ENCODE measurements at places on chromosomes 11 and 22.

- no peak for DNase-seq
Measured at GRCh38 chr11:7571640-7572000, 57.8 kb downstream of the PPFIBP2 start.

- DNase-seq, result no peak
Measured at GRCh38 chr11:9316334-9316733, 1.9 kb upstream of the TMEM41B start.

- DNase-seq, result no peak
Measured at GRCh38 chr11:130947058-130947457, 30.8 kb upstream of the SNX19 start.

- no peak for DNase-seq
Measured at GRCh38 chr22:29002603-29003002, 59.0 kb downstream of the C22orf31 start.

GRCh38 chr11:64356498-64357411 is 2.2 kb upstream of the RPS6KA4 start:
- DNase-seq, result no peak

- no peak for DNase-seq
Measured at GRCh38 chr22:30720263-30720837, 25.7 kb downstream of the OSBP2 start.

DNA sequence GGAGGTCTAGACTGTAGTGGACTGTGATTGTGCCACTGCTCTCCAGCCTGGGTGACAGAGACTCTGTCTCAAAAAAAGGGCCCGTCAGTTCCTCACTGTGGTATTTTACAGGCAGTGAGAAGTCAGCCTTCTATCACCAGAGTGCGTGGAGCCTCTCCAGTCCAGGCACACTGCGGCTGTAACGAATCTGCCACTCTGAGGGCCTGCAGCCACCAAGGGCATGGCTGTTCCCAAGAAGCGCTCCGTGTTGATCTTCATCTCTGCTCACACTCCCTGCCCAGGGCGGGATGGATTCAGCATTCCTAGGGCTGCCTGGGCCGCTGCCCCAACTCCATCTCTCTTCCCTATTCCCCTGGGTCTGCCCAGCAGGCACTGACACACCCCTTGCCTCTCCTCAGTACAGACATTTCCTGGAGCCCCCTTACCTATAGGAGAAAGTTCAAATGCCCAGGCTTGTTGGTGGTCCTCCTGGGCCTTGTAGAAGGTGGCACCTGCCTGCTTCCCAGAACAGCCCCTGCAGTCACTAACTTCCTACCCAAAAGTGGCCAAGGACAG is 148.4 kb downstream of the CACNA1I start:
- no peak for DNase-seq

GRCh38 chr11:9567401-9567800 is 6.1 kb upstream of the WEE1 start:
- no peak for DNase-seq

DNA sequence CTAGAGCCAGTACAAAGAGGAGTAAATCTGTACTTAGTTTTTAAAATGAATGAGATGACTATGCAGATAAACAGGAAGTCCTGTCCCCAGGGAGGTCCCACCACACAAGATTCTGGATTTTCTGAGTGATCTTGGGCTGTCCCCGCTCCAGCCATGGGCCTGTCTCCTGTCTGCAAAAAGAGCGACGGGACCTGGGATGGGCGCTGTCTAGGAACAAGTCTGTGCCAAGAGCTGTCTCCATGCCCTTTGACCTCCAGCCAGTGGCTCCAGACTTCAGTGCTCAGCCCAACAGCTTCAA is 6.0 kb downstream of the CSNK1E start:
- no peak for DNase-seq

DNA sequence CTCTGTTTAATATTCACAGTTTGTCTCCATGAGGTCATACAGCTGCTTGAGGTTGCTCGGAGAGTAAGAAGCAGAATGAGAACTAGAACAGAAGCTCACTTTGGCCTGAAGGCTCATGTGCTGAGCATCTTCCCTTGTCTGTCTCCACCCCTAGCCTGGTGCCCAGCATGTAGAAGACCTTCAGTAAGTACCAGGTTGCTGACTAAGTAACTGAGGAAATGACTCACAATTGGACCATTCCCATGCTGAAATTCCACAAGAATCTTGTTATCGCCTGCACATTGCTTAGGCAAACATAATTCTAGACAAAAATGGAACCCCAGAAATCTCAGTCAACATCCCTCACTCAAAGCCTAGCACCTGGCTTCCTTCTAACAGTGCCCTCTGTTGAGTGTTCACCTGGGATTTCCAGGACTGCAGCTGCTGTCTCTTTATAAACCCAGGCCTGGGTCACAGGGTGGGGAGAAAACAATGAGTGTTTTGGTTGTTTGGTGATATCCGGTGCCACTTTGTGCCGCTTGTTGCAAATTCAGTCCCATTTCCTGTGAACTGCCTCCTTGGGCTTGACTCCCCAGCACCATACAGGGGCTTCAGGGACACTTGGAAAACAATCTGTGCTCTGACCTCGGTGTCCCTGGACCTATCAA is 406.8 kb downstream of the ETS1 start:
- no peak for DNase-seq

GRCh38 chr11:23123753-23124152 is 263.5 kb upstream of the CCDC179 start:
- no peak for DNase-seq

DNA sequence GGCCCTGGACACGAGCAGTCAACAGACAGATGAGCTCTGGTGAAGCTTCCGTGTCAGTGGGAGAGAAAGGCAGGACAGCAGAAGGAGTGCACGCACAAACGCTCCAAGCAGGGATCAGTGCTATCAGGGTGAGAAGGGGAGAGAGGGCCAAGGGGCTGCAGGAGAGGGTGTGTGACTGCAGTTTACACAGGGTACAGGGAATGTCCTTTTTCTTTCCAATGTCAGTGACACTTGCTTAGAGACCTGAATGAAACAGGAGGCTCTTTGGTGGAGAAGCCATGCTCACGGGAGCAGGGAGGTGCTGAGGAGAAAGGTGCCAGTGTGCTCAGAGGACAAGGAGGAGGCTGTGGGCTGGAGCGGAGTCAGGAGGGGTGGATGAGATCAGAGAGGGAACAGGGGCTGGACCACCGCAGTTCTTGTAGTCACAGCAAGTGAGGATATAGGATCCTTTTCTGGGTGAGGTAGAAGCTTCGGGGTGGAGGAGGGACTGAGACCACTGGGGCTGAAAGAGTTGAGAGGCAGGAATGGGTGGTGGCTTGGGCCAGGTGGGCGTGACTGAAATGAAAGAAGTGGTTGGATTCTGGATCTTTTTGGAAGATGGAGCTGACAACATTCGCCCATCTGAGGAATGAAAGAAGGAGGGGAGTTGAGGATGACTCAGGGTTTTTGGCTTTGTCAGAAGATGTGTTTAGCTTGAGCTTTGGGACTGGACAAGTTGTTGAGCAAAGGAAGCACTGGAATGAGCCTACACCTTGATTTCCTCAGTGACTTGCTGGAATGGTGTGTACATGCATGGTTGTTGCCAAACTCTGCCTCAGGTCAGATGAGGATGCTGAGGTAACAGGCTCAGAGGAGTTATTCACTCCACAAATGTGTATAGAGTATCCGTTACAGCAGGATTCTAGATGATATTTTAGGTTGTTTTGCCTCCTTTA is 87.9 kb downstream of the ADAMTS15 start:
- no peak for DNase-seq

DNA sequence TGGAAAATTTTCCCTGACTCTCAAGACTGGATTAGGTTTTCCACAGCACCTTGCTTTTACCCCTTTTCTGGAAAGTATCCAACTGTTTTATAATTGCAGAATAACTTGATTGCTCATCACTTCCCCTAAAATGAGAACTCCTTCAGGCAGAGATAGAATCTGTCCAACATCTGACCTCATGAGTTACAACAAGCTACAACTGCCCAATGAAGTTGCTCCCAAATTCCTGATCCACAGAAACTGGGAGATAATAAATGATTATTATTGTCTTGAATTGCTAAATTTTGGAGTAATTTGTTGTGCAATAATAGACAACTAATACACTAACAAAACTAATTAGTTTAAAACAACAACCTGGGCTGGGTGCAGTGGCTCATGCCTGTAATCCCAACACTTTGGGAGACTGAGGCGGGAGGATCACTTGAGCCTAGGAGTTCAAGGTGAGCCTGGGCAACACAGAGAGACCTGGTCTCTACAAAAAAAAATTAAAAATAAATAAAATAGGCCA is 10.0 kb upstream of the CCDC83 start:
- no peak for DNase-seq

GRCh38 chr11:63574856-63575602 is 11.8 kb upstream of the PLAAT2 start:
- DNase-seq, result no peak

DNA sequence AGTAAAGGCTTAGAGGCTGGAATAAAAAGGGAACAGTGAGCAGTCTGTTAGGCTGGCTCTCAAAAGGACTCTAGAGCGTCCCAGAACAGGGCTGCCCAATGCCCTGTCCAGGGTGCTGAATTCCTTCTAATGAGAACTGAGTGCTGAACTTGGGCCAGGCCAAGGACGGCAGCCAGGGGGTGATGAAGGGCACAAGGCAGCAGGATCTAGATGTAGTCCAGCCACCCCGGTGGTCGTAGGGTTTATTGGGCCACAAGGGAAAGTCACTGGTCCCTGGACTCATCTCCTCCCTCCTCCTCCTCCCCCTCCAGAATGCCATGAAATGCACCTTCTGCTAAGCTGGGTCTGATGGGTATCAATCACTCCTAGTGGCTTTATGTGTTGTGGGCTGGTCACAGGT is 19.2 kb downstream of the NPTXR start:
- DNase-seq, result no peak

DNA sequence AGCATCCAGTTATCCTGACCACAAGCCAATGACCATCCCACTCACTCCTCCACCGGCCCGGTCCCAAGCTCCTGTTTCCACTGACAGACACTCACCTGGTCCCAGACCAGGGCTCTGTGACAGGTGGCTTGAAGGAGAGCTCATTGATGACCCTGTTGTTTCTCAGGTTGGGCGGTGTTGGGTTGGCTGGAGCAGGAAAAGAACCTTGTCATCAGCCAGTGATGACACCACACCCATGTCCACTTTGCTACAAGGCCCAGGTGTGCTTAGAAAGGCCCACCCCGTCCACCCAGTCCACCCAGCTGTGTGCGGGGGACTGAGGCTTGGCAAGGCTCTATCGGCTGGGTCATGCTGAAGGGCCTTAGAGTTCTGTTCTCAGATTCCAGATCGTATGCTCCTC is 42.9 kb downstream of the GAB4 start:
- DNase-seq, result no peak

DNA sequence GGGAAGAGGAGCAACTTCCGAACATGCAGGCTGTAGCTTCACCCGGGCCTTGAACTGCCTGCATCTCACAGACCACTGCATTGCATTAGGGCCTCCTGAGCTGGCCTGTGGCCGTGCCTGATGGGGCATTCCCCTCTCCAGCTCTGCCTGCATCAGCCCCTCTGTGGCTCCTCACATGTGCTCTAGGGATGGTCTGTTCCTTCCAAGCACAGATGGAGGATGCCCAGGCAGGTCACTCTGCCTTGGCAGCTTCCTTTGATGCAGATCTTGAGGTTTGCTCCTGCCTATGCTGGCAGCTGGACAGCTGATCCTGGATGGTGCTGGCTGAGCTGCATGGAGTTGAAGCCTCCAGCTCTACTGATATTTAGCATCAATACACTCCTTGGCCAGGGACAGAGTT is 28.5 kb downstream of the AMPD3 start:
- DNase-seq, result no peak

DNA sequence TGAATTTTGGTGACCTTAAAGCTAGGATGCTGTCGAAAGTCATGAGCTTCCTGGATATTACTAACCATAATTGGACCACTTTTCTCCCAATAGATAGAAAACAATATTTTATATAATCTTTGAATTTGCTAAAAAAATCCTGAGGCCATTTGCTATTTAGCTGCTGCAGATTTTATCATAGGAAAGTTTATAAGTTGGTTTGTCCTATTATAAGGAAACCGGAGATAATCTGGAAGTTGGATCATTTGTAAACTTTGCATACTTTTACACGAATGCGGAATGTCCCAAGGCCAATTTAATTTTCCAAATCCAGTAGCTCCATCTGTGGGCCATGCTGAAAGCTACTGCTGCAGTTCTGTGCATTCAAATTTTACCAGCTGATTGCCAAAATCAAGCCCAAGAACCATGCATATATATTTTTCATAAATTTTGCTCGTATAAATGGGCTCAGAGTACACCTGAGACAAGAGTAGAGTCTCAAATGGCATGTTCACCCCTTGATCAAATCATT is 378.3 kb downstream of the FAM181B start:
- DNase-seq, result no peak

- peak; percentile 66 for DNase-seq
Measured at GRCh38 chr11:64745521-64746328, 1.8 kb upstream of the RASGRP2 start.

DNA sequence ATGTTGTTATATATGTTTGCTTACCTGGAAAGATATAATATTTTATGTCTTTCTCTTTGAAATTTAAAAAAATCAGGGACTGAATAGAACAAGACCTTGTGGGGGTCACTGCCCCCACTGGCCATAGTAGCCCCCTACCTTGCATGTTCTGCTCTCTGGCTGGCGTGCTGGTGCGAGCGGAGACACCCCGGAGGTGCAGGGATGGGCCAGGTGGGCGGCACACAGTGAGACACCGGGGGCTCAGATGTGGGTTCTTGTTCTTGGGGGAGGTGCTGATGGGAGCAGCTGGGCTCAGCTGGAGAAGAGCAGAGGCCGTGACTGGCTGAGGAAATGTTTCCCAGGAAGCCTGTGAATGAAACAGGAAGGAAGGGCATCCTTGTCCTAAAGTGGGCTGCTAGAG is 20.2 kb downstream of the GAB4 start:
- DNase-seq, result no peak

DNA sequence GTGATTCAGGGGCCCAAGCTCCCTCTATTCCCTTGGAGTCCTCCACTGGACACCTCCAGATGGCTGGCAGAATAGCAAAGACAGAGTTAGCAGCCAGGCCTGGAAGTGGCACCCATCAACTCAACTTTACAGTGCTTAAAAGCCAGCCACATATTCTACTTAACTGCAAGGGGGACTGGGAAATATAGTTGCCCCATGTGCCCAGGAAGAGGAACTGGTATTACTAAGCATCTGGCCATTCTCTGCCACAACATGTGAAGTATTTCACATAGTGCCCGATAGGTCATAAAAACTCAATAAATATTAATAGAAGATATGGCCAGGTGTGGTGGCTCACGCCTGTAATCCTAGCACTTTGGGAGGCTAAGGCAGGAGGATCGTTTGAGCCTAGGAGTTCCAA is 5.5 kb upstream of the IL10RA start:
- no peak for DNase-seq

- DNase-seq, result no peak
Measured at GRCh38 chr22:36461665-36462649, 19.5 kb downstream of the TXN2 start.

GRCh38 chr11:70220920-70221319 is 17.8 kb downstream of the FADD start:
- DNase-seq, result no peak

DNA sequence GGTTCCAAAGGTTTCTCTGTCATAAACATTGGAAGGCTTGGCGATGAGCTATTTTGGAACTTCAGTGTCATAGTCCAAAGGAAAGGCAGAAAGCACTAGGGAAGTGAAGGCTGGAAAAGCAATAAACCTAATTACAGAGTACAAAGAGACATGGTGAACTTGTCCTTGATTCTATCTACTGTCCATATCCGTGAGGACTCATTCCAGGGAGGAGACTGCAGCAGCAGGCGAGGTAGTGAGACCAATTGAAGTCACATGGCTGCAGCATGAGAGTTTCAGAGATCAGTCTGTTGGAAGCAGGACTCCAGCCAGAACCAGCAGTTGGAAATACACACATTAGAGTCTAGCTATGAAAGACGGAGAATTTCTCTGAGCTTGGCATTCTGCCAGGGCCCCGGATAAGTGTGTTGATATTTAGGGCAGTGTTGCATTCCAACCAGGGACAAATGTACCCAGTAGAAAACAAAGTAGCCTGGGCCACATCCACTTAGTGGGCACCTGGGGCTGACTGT is 54.1 kb upstream of the ARHGAP42 start:
- DNase-seq, result no peak
